ENCODE measurements at places on chromosomes 2 and 18. TPM values are rescaled to one million over a fixed set of nuclear protein-coding genes. Genes with fewer than 3 reads are reported as not detected.

GULP1 gene
- not detected for total RNA-seq

DNA sequence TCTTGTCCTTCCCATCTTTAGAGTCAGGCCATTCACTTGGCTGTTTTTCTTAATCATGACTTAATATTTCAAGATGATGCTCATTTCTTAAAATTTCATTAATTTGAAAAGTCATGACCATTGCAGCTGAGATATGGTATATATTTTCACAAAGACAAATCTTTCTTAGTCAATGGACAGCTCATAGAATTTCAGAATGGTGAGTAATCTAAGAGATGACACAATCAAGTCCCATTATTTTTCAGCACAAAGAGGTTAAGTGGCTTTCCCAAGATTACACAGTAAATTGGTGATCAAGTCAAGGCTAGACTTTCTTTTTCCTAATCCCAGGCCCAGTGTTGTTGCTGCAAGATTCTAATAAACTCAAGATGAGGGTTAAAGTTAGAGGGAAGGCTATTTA, 34.4 kb upstream of the NT5C1B start:
- no peak for DNase-seq

DNA sequence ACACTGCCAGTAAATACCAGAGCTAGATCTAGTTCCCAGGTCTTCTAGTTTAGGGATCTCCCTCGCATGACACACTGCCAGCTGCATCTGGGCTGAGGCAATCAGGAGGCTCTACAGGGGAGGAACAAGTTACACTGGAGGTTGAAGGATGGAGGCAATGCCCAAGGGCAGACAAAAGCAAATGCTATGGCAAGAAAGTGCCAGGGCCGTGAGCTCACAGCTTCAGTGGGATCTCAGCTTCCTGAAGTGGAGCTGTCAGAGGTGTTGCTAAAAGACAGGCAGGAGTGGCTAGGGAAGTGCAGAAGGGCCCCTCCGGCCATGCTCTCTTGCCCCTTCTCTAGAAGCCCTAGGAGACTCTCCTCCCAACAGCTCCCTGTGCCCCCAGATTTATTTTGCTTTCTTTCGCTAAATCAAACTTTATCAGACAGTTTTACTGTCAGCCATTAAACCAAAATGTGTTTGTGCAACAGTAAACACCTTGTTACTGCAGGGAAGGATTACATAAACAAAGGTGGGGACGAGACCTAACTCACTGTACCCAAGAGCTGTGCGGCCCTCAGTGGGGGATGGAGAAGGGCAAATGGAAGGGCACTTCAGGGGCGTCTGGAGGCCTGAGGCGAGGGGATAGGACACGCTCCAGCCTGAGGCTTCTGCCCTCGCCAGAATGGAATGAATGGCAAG, 39.4 kb upstream of the PKDCC start:
- DNase-seq, result no peak

- DNase-seq, result no peak
Observed at GRCh38 chr18:32919799-32920198, 147.0 kb upstream of the KLHL14 start.

CDH19 gene
- not detected for total RNA-seq

TSPYL6 gene
- not detected for total RNA-seq

DNA sequence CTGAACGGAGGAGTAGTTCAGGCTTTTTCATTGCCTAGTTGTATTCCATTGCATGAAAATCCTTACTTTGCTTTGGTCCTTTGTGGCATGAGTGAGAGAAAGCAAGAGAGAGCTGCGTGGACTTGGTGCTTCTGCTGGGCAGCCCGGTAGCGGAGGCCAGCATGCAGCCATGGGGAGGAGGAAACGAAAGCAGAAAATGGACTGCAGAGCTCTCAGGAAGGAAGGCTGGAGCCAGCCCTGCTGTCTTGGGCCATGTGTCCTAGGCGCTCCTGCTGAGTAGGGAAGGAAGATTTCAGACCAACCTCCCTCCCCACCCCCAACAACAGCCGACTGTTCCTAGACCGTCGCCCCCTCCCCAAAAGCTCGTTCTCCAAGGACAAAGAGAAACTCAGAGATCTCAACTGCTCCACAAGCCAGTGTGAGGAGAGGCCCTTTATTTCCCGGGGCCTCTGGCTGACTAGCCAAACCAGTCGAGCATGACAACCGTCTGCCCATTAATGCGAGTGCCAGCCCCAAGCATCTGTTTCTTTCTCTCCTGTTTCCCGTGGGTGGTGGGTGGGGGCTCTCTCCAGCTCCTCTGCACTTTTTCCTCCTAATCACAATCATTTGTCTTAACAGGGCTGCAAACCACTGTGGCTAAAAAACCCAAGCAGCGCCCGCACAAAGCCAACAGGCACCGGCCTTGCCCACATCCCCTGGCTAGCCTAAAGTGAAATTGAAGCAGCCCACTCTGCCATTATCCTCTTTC, 66.8 kb upstream of the FZD7 start:
- DNase-seq, result no peak

GRCh38 chr2:32011485-32011960, 715 bp upstream of the MEMO1 start:
- no peak for DNase-seq

CCBE1 gene
- not detected for total RNA-seq

POTEI gene
- not detected for total RNA-seq

DNA sequence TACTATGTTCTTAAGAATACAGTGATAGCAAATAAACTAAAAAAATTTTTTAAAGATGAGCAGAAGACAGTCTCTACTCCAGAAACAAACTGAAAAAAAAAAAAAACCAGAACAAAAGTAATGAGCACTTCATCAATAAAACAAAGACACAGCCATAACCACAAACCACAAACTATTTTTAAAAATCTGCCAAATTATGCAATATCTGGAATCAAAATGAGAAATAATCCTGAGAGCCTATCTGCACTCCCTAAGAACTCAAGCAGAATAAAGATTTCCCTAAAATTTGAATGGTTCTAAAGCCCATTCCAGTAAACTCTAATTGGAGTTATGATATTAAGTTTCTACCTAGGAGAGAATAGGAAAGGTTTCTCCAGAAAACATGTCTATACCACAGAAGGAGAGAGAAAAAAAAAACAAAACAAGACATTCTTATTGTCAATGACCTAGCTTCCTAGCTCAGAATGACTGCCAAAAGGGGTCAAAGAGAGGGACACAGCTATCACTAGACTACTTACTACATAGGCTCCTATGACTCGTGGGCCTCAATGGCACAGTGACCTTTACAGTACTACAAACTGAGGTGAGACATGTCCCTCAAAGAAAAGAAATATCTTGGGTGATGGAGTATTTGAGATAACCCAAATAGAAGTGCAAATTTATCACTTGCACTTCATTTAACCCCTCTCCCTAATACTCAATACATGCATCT, 262.8 kb downstream of the ZEB2 start:
- DNase-seq, result no peak

GRCh38 chr2:14157816-14158215, 474.7 kb upstream of the LRATD1 start:
- DNase-seq, result no peak

DNA sequence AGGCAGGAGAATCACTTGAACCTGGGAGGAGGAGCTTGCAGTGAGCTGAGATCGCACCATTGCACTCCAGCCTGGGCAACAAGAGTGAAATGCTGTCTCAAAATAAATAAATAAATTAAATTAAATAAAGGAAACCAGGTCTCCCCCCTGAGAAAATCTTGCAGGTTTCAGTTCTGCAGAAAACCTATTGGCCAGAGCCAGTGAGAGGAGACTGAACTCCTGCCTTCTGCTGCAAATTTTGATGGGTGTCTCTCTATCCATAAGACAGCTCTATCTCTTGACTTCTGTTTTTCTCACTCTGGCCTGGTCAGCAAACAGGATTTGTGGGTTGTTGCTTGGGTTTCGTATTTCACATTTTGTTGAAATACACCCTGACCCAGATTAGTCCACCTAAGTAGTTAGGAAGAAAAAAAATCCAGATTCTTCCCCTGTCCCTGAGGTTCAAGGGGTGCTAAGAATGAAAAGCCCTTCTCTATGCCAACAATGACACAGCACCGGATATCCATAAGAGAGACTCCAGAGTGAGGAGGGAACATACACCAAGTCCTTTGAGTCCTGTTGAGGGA, 86.7 kb upstream of the MAP4K4 start:
- DNase-seq, result no peak

GRCh38 chr18:31246460-31246859, 71.5 kb upstream of the DSG1 start:
- DNase-seq, result no peak

DNA sequence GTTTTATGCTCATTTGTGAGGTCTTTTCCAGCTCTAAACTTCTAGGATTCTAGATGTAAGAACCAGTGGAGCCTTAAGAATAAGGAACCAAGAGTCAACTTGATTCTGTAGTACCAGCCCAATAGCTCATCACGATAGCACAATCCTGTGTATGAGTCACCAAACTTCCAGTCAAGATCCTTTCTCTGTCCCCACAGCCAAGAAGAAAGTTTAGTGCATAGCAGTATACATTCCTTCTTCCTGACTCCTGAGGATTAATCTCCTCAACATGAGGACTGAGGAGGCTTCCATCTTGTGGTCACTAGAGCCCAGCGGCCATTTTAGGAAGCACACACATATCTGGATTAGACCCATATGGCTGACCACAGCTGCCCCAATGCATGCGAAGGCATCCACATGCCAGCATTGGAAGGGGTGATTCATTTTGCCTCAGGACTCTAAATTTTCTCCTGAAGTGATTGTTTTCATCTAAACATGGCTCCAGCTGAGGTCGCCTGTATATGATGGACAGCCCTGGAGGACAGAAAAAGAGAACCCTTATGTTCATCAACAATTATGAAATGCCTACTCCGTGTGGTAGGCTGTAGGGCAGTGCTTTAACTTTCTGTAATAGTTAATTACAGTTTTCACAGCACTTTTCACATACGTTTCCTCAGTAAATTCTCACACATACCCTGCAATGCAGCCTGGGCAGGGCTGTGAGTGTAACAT, 53.5 kb downstream of the RASGRP3 start:
- no peak for DNase-seq

UNC80 gene
- total RNA-seq, result not detected

DNA sequence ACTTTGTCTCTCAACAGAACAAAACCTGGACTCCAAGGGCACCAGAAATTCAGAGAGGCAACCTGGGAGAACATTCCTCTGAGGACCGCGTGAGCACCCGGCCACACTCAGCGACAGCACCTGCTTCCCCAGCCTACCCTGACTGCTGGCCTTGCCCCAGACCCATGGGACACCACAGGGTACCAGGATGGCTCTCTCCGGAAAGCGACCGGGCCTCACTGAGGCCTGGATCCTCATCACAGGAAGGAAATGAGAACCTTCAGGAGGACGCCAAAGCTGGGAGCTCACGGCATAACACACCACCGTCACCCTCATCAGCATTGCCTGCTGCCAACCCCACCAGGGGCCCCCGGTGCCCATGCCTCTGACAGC, 38.9 kb downstream of the HS6ST1 start:
- DNase-seq, result peak; percentile 42

DNA sequence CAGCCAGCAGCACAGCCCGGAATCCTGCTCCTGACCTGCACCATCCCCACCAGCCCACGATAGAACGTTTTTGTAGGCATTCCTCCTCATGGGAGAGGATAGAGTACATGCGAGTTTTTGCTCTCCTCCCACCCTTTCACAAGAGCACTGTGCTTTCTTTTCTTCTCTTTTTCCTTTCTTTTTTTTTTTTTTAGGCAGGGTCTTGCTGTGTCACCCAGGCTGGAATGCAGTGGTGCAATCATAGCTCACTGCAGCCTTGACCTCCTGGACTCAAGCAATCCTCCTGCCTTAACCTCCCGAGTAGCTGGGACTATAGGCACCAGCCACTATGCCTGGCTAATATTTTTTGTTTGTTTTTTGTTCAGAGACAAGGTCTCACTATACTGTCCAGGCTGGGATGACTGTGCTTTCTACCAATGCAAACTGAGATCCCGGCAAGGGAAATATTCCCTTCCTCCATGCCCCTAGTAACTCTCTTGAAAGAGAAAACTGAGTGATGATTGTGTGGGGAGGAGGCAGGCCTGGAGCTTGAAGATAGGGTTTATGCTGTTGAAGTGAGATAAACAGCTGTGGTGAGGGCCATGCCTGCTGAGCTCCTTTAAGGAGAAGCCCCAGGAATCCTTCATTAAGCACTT, 82.6 kb upstream of the TXNDC2 start:
- no peak for DNase-seq

- DNase-seq, result no peak
Observed at GRCh38 chr2:208255557-208256106, 761 bp upstream of the IDH1 start.

GRCh38 chr18:30578707-30579106, 463.8 kb downstream of the DSC3 start:
- DNase-seq, result no peak

C2orf80 gene
- not detected for total RNA-seq

LYPD1 gene
- not detected for total RNA-seq

GRCh38 chr2:138323382-138324067, 178.0 kb upstream of the SPOPL start:
- no peak for DNase-seq

CCDC88A gene
- 15.1 TPM for total RNA-seq

DNA sequence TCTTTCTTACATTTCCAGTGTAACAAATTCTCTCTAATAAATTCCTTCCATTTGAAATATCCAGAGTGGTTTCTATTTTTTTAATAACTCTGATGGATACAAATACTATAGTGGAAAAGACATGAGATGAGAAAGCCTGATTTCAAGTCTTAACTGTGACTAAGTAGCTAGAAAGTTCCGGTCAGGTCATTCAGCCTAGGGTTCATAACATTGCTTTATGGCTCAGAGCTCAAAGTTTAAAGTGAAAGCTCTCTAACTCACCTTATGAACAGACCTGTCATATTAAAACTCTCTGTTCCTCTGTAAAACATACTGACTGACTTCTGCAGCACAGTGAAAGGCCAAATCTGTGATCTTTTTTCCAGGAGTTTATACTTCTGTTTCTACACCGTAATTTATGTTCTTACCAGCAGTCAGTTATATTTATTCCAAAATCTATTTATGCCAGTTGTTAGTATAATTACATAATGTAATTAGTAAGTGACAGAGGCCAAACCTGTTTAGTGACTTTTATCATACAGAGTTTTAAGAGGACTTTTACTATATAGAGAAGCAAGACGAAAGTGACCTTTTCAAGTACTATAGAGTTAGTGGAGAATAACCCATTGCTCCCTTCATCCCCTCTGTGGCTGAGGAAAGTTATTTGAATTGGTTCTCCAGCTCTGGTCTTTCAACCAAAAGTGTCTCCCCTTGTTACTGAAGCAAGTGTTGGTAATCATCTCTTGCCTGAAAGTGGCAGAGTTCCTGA, 118.8 kb upstream of the PDE1A start:
- no peak for DNase-seq

Data from natural killer cell treated with Interleukin-12 subunit alpha and Interleukin-12 subunit beta and Interleukin-15 and Interleukin-18, amount 100 ng/mL, for 72 hours (primary cell).